Hematopoietic multipotent progenitor cell treated with erythropoietin and hydrocortisone succinate and interleukin-3 and kit ligand, for 17 days (in vitro differentiated cells): ENCODE measurements at places on chromosomes 7 and 10.

DNA sequence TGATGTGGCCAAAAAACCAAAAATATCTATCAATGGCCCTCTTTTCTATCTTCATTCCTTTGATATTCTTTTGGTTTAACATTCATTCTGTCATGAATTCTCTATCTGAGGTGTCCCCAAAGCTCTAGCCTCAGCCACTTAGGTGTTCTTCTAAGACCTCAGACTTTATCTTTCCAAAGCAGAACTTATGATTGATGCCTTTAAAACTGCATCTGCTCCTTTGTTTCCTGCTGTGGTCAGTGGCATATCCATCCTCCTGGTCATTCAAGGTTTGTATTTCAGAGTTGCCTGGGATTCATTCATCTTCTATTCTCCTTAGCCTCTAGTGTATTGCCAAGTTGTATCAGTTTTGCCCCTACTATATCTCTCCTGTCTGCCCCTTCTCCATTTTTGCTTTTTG lies 30.6 kb downstream of the FHIP2A start:
- no peak for DNase-seq

DNA sequence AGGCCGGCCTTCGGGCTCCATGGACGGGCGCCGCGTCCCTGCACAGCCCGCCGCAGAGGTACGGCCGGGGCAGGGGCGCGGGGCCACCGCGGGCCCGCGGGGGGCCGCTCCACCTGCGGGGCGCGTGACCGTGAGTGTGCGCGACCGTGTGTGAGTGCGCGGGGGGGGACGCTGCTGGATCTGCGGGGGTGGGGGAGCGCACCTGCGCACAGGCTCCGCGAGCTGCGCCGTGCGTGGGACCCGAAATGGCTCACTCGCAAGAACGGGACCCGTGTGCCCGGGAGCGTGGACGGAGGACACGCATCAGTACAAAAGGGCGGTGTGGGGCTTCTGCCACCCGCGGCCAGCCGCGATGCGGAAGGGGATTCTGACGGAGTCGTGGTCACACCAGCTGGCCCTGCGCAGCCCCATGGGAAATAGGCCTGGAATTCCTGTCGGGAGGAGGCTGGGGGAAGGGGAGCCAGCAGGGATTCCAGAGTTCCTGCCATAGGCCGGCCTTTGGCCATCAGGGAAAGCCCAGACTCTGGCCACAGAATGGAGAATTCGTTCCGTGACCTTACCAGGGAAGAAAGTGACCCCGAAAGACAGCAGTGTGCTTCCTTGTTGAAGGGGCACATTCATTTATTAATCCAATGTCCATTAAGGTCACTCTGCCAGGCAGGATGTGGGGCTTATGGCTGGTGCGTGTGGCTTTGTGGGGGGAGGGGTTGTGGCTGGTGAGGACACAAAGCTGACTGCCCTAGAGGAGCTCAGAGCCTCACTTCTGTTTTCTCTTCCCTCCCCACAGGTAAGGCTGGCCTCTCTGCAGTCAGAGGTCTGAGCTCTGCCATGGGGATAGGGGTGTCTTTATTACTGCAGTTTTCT lies 494 bp downstream of the REPIN1 start:
- DNase-seq: no peak

DNA sequence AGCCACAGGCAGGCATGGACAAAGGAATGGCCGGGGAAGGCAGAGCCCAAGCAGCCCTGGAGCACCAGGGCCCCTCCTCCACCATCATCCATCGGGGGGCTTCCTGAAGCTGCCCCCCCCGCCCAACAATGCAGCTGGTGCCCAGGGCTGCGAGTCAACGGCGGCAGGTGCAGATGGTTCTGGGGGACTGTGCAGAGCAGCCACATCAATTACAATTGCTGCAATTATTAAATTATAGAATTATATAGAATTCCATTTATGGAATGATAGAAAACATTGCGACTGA lies 28.3 kb downstream of the EBF3 start:
- DNase-seq: no peak

DNA sequence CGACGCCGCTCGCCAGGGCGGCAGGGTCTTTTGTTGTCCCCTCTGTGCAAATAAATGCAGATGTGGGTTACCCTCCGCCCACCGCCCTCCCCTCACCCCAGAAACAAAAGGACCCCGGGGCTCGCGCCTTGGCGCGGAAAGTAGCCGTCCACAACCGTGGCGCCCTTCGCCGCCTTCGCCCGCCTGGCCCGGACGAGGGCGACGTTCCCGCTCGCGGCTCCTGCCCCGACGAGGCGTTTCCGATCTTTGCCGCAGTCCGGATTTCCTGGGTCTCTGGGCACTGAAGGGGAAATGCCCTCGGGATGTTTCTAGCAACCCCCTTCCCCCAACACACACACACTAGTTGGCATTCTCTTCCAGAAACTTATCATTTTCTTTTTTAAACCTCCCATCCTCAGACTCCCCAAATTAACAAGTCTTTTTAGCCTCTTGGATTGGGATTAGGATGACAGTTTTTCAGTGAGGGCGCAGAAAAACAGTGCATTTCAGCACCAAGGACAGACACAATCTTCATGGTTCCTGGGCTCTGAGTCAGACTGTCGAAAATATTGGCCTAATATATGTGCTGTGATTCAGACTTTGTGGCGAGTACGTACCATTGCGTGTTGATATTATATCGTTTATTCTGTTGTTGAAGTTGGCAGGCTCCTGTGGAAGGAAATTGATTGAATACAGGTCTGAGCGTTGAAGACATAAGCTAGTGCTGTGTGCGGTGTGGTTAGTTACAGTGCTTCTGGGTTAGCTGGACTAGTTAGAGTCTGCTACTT lies 771 bp downstream of the PHYHIPL start:
- DNase-seq: no peak

GRCh38 chr10:128499956-128500355 lies 373.7 kb upstream of the MKI67 start:
- DNase-seq: no peak

GRCh38 chr10:126840576-126841135 lies 64.6 kb upstream of the DOCK1 start:
- DNase-seq: no peak

DNA sequence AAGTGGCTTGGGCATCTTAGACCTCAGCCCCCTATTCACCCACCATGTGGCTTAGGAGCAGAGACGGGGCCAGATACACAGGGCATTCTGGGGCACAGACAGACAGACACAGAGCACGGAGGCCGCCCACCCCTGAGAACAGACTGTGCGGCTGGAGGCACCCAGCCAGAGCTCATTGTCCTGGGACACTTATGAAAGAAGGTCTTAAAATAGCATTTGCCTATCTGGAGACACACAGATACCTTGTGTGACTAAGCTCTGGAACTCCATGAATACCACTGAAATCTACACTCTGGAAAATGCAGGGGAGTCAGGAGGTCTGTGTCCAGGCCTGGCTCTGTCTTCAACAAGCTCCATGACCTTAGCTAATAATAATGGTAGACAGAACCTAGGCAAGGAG lies 41.4 kb upstream of the ADO start:
- DNase-seq: no peak

- DNase-seq: peak; percentile 10
Observed at GRCh38 chr10:61897671-61898434, 3.6 kb upstream of the ARID5B start.

- no peak for DNase-seq
Observed at GRCh38 chr10:132533571-132534260, 3.9 kb upstream of the INPP5A start.

DNA sequence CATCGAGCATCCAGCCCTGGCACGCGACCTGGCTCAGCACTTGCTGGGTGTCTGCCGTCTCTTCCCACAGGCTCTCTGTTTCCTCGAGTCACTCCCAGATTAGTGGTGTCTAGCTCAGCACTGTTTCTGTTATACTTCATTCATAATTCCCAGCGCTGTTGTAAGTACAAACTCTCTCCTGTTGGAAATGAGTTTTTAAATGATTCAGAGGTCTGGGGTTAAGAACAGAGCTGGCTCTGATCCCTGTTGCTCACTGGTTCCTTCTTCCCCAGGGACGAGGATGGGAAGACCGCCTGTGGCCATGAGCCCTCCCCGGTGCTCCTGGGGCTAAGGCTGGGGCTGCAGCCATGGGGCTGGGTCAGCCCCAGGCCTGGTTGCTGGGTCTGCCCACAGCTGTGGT lies 17.3 kb upstream of the C10orf95 start:
- no peak for DNase-seq

GRCh38 chr10:49178489-49179471 lies 9.4 kb downstream of the TMEM273 start:
- no peak for DNase-seq

DNA sequence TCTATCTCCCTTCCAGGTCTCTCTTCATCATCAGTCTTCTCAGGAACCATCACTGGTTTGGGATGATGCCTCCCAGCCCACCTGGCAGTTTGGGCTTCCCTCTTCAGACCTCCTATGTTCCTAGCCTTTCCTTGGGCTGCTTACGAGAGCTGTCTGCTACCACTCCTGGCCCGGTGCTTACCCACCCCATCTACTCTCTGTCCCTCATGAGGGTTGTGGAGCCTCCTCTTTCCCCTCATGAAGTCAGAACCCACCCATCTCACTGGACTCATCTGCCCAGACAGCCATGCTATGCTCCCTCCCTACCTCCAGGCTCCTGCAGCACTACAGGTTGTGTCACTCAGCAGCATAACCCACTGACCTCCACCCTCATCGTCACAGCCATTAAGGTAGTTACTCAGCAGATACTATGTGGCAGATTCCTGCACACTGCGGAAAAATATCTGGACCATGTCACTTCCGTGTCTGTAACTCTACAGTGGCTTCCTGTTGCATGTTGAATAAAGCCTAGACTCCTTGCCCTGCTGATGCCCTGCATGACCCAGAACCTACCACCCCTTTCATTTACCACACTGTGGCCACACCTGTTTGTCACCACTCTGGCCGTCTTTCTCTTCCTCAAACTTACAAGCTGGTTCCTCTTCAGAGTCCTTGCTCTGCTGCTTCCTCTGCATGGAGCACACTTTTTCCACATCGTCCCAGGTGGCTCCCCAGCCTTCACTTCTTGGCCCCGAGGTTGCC lies 2.0 kb downstream of the DBNL start:
- DNase-seq: no peak

- DNase-seq: no peak
Observed at GRCh38 chr10:48258105-48258504, 16.4 kb downstream of the FRMPD2 start.

DNA sequence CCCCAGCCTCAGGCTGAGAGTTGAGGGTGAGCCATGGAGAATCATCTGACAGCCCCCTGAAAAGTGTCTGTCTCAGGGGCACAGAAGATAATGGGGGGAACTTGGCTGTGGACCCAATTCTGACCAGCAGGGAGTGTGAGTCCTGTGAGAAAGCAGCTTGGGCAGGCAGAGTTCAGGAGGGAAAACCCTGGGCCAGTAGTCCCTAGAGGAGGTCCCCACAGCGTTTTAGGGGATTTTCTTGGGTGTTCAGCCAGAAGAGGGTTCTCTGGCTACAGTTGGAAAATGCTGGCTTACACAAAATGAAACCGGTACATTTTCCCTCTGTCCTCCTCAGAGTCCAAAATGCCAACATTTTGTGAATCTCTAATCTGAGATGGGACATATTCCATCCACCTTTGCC lies 35.8 kb upstream of the TRIM8 start:
- DNase-seq: no peak

DNA sequence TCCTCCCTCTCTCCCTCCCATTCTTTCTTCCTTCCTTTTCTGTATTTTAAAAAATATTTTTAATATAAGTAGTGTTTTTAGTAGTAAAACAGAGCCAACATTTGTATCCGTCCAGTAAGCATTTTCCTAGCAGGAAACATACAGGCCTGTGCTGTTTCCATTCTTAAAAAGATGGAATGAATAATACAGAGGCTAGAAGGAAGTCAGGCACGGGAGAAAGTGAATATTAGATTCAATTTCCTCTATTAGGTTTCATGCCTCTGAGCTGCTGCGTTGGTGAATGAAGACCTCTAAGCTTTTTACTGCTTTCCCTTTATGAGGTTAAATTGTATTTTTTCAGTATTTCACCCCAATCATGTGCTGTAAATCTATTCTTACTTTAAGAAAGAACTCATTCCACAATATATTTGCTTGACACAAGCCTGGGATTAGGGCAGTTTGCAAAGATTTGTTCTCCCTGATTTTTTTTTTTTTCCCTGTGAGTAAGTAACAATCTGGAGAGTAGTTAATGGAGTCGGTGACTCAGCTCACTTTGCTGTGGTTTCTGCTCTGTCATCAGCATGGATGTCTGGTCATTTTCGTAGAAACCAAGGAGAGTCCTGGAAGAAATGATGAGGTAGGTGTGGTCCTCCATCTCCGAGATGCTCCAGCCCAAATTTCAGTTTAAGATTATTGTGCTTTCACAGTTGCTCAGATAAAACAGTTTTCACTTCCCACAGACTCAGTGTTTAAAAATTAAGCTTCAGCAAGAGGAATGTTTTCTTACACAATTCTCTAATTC lies 76.1 kb upstream of the PITRM1 start:
- no peak for DNase-seq

GRCh38 chr10:97771913-97772823 lies at the start of gene SFRP5:
Gene SFRP5, minus strand, starts transcription at chr10:97771999. Its CDS starts 166 bp downstream, at chr10:97771833.
- DNase-seq: no peak

DNA sequence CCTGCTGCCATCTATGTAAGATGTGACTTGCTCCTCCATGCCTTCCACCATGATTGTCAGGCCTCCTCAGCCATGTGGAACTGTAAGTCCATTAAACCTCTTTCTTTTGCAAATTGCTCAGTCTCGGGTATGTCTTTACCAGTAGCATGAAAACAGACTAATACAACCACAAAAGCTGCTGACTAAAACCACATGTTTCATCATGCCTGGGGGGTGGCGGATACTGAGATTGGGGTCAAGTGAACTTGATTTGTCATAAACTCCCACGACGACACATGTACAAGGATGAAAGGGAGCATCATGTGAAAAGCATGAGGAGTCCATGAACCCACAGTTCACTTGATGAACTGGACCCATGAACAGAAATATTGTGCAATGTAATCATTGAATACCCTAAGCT lies 134.9 kb upstream of the ANK3 start:
- no peak for DNase-seq

- DNase-seq: no peak
Observed at GRCh38 chr7:158469396-158470051, 118.1 kb downstream of the PTPRN2 start.

- DNase-seq: no peak
Observed at GRCh38 chr7:130277763-130278643, 11.3 kb downstream of the CPA2 start.

GRCh38 chr10:95457319-95457886 lies 103.8 kb downstream of the SORBS1 start:
- no peak for DNase-seq

GRCh38 chr7:120862987-120863590 lies 5.1 kb upstream of the TSPAN12 start:
- DNase-seq: no peak

GRCh38 chr7:135929249-135929648 lies 47.9 kb downstream of the MTPN start:
- DNase-seq: no peak

- no peak for DNase-seq
Observed at GRCh38 chr7:30330134-30331111, 46.0 kb downstream of the ZNRF2 start.
